ENCODE measurements at places on chromosomes 1 and 21.

DNA sequence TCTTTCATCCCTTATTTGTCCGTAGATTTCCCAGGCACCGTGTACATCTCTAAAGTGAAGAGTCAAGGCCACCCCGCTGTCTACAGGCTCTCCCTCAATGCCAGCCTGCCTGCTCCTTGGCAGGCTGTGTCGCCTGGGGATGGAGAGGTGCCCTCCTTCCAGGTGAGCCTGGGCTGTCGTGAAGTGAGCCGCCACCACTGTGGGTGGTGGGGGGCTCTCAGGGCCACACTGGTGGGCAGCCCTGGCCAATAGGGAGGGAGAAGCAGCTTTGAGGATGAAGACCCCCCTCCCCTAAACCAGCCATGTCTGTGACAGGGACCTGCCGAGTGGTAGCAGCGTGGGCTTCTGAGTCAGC, 46.2 kb downstream of the DISP3 start:
- DNase-seq = no peak

GRCh38 chr1:228198977-228199590, 8.8 kb upstream of the OBSCN start:
- no peak for DNase-seq

DNA sequence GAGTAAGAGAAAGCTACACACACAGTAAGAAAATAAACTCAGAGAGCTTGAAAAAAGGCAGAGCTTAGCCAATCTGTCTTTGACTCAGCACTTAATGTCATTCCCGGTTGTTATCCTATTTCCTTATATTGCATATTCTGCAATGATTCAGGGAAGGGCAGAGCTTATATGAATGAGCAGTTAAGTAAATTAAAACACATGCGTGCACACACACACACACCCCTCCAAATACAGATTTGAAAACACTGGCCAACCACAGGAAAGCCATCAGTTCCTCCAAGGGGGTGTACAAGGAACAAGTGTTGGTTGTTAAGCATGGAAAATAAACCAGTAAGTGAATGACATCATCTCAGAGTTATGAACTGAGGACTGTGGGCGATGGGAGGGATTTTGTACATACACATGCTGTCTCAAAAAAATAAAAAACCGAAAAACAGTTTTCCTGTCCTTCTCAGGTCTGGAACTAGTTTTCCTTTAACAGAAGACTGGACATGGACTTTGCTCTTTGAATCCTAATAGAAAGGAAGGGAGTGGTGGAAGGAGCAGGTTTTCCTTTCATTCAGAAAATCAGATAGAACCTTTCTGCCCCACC, 1.0 kb downstream of the IQGAP3 start:
- DNase-seq = no peak

- no peak for DNase-seq
Measured at GRCh38 chr1:230849451-230850224, 18.7 kb downstream of the C1orf198 start.

DNA sequence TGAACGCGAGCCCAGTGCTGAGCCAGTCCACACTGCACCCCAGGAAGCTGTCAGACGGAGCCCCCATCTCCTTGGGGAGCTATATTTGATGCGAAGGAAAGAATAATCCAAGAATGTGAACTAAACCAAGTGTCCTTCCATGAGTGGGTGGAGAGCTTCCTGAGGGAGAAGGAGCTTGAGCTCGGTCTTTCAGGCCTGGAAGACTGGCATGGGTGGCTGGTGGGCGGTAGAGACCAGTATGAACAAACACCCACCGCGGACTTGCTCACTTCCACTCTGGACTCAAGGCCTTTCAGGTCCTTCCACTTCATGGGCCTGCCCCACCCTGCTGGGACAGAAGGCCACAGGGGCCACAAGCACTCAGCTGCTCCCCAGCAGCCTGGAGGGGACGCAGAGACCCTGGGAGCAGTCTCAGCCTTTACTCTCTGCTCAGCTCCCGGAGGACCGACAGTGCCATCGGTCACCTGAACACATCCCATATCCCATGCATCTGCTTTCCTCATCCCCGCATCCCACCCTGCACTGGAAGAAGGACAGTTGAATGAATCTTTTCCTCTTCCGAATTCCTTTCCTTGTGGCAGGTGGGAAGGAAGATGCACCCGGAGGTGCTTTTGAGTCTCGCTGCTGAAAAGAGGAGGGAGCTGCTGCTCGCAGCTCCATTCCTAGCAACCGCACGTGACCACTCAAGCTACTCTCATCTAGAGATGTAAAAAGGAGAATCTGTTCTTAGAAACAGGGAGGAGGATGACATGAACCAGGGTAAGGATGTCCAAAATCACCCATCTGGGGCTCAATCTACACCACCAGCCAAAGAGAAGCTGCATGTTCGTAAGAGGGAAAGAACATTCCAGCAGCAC, 92.3 kb downstream of the PGBD5 start:
- DNase-seq = no peak

GRCh38 chr1:109185990-109186732, 27.6 kb upstream of the SARS1 start:
- DNase-seq = peak; percentile 35

DNA sequence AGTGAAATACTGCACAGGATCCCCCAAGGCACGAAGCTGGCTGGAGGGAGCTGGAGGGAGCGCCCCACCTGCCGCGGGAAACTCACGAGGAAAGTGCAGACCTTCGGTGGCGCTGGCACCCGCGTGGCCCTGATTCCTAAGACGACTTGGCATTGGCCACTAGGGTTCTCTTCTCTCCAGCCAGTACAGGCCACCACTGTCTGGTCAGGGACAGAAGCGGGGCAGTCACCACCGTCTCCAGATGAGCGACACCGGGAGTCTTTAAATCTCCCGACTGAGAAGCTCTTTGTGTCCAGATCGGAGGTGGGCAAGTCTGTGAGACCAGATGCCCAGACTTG, 19.2 kb upstream of the CHIA start:
- no peak for DNase-seq

DNA sequence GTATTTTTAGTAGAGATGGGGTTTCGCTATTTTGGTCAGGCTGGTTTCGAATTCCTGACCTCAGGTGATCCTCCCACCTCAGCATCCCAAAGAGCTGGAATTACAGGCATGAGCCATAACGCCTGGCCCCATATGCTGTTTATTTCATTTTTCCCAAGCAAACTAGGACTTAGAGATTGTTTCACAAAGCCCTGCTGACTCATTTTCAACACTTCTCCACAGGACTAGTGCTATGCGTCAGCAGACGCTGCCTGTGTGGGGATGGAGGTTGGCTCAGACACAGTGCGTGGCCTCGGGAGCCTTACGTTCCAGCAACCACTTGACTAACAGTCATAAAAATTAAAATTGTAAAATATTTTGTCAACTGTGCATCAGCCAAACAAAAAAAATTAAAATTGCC, 22.7 kb downstream of the PKNOX1 start:
- no peak for DNase-seq

- DNase-seq = no peak
Measured at GRCh38 chr21:44618909-44619308, 7.0 kb downstream of the KRTAP10-8 start.

GRCh38 chr1:16151196-16151994, 4.5 kb downstream of the EPHA2 start:
- DNase-seq = no peak

GRCh38 chr1:44584167-44584566, 90.1 kb downstream of the TMEM53 start:
- no peak for DNase-seq

GRCh38 chr1:172460177-172460576, 16.3 kb upstream of the PIGC start:
- DNase-seq = no peak

DNA sequence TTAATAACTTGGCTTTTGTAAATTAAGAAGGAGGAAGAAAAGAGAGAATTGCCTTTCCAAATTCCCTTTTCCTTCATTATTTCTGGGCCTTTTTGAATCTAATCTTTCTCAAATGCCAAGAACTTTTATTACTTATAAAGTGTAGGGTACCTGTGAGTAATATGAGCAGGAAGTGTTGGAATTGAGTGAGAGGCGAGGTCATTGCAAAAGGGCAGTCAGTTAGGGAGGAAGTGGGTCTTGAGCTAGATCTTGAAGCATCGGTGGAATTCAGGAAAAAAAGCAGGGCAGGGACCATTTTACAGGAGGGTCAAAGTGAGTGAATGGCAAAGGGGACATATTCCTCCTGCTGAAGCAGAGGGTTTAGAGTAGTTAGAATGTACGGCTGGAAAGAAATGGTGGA, 23.4 kb downstream of the DDI2 start:
- no peak for DNase-seq

- no peak for DNase-seq
Measured at GRCh38 chr21:42237577-42237976, 18.6 kb downstream of the ABCG1 start.

DNA sequence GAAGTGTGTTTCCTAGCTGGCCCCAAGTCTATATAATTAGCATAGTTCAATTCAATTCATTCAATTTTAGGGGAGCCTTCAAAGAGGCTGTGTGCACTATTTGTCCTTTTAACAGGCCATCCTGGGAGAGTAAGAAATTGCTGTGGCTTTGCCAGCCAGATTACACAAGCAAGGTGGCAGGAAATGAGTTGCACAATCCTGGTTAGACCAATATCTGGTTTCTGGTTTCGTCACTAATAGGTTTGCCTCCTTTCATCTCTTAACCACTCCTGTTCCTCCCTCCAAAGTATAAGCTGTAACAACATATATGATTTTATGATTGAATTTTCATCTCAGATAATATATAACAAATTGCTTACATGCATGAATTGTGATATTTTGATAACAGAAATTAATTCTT, 84.1 kb upstream of the NEGR1 start:
- no peak for DNase-seq

DNA sequence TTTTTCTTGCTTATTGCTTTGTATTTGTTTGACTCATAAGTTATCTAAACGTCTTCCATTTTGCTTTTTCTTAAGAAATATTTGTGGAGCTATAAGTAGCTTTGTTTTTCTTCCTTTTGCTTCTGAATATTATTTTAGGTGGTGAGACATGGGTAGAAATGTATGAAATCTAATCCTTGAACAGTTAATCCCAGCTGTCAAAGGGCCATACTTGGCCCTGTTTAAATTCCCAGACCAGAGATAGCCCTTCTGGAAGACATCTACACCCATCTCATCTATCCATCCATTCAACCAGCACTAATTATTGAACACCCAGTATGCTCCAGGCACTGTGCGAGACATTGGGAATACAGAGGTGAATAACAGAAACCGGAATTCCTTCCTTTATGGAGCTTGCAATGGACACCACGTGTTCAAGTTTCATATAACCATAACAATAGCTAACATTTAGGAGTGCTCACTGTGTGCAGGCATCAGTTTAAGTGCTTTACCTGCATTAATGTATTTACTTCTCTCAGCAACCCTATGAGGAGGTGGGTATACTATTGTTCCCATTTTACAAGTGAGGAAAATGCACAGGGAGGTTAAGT, 8.7 kb downstream of the TACSTD2 start:
- DNase-seq = no peak

GRCh38 chr1:111197598-111198284, 2.7 kb downstream of the DENND2D start:
- DNase-seq = no peak

- DNase-seq = no peak
Measured at GRCh38 chr1:96901783-96902363, 180.3 kb downstream of the PTBP2 start.

DNA sequence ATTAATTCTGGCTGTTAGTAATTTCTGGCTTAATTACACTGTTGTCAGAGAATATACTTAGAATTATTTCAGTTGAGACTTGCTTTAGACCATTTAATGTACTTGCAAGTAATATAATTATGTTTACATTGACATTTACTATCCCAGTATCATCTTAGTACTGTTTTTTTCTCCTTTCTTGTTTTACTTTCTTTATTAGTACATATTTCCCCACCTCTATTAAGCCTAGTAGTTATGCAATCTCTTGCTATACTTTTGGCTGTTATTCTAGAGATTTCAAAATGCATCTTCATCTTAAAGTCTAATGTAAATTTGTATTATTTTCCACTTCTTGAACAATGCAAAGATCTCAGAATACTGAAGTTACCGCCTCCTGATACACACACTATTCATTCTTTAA, 24.4 kb downstream of the BRWD1 start:
- no peak for DNase-seq

GRCh38 chr1:232142403-232143314, 487.3 kb downstream of the SIPA1L2 start:
- no peak for DNase-seq

DNA sequence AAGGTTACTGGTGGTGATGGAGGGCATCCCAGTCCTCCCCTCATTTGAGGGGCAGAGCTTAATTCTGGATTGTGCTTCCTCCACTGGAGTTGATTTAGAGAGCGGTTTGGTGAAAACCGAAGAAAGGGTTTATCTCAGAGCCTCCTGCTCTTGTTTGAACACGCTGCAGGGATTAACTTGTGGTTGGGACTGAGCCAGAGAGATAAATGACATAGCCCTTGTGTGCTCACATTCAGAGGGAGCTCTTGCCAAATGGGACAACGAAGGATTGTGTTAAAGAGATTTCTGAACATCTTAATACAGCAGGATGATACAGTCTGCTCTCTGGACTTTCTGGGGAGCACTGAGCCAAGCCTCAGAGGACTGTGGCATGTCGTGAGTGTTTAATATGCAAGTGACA, 308.2 kb downstream of the DISC1 start:
- DNase-seq = no peak

GRCh38 chr1:147700042-147701006, 30.0 kb upstream of the ACP6 start:
- DNase-seq = peak; percentile 69

DNA sequence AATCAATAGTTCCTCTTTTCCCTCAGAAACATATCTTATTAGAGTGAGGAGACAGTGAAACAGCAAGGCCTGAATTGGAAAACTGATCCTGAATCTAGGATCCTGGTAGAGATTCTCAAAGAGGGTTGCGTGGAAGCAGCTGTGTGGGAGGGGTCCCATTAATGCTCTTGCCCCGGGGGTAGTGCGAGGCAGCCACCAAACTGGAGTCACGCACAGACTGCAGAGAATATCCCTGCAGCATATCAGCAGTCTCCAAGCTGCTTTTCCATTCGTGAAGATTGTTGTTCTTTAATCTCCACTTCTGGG, 150.1 kb downstream of the DISC1 start:
- no peak for DNase-seq

DNA sequence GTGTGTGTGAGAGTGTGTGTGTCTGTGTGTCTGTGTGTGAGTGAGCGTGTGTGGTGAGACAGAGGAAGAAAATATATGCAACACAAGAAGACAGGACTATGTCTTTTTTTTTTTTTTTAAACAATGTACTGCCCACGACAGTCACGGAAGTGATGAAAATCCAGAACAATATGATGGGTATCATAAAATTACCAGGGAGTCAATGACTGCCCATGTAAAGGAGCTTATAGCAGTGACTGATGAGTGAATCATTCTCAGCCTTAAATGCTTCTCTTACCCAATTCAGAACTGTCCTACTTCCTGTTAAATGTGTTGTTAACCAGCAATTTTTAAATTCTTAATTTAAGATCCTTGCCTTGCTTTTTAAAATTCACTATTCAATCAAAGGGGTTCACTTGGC, 46.6 kb downstream of the RGS7 start:
- DNase-seq = no peak

GRCh38 chr1:67635055-67635809, 49.8 kb upstream of the GADD45A start:
- DNase-seq = no peak

DNA sequence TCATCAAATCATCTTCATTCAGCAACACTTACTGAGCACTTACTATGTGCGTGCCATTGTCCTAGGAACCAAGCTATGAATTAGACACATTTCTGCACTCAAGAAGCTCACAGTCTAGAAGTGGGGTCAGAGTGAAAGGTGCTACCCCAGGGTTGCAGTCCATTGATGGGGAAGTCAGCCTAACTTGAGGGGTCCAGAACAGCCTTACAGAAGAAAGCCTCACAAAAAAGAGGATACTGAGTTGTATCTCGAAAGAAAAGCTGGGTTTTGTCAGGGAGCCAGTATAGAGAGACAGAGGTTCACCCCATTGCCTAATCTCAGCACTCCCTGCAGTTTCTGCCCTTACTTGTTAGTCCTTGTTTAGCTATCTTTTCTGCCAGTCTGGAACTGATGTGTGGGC, 153.1 kb upstream of the JUN start:
- no peak for DNase-seq

Data from NCI-H2107 (cell line).